IMR-90 (cell line): ENCODE measurements at places on chromosomes 7 and 10.
A peak's percentile ranks its signal among the peaks of the same experiment; 100 is the strongest.

GRCh38 chr7:92831716-92832533 is 4.4 kb downstream of the CDK6 start:
- peak; percentile 96 for DNase-seq

GRCh38 chr10:100293066-100293465 is 6.6 kb upstream of the BLOC1S2 start:
- no peak for DNase-seq

- DNase-seq: peak; percentile 38
Measured at GRCh38 chr7:112414855-112415490, 35.3 kb upstream of the IFRD1 start.

DNA sequence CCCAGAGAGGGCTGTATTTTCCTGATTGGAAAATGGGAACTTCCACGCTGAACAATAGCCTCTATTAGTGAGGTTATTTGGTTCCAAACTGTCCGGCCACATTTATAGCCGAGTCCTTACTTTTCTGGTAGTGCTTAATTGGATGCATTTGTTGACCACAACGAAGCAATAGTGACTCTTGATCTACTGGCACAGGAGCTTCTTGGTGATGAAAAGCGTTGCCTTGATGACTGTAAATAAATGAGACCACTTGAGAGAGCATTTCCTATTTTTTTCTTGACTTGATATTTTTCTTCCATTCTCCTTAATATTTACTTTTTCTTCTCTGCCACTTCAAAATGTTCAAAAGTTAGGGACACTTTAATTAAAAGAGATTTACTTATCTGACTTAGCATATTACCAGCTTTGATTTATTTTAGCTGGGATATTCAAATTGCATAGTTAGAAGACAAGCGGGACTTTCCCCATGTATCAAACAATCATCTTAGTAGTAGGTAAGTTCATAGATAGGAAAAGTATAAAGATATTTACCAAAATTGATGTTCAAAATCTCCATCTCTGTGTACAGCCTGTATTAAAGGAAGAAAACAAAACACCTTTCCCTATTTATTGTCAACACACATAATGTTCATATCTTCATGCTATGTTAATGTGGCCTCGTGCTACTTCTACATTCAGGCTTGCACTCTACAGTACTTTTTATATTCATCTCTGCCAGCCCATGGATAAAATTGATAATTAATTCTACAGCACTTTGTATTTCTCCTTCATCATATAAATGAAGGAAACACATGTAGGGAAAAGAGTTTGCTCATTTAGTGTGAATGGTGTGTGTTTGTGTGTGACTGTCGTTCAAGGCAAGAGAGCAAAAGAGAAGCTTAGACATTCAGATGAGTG is 5.1 kb upstream of the SP8 start:
- DNase-seq: no peak

GRCh38 chr7:18086165-18087025 is 58.7 kb upstream of the PRPS1L1 start:
- no peak for DNase-seq

GRCh38 chr7:732094-732541 is 5.0 kb upstream of the PRKAR1B start:
- no peak for DNase-seq

- DNase-seq: no peak
Measured at GRCh38 chr10:25804505-25804904, 129.5 kb upstream of the MYO3A start.

DNA sequence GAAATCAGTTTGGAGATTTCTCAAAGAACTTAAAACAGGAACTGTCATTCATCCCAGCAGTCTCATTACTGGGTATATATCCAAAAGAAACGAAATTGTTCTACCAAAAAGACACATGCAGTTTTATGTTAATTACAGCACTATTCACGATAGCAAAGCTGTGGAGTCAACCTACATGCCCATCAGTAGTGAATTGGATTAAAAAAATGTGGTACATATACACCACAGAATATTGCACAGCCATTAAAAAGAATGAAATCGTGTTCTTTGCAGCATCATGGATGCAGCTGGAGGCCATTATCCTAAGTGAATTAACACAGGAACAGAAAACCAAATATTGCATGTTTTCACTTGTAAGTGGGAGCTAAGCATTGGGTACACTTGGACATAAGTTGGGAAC is 158.9 kb downstream of the CDK14 start:
- DNase-seq: no peak

DNA sequence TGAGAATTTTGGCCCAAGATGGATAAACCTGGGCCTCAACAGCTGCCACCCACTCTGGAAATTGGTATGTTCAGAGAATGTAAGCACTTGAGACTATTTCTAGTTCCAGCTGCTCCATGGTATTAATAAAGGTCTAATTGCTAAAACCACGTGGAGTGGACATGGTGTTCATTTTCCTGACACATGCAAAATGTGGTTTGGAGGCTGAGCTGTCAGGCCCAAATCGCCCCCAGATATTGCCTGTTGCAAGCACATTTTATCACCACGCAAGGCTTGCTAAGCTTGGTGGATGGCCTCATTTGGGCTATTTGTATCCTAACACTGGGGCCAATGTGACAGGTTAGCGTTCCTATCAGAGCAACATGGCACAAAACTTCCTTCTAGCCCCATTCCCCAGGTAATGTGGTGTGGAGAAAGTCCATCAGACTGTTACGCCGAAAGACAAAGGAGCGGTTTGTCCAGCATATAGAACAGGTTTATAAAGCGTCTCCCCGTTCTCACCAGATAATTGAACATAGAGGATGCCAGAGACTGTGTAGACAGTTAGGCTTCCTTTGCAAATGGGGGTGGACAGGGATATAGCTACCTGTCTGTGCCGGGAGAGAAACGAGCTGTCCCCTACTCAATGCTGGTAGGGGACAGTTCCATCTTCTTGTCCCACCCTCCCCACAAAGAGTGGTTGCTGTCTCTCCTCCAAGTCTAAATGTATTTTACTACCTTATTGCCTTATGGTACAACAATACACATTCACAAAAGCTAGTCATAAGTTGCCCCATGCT is 78.0 kb upstream of the ANKRD1 start:
- no peak for DNase-seq

GRCh38 chr10:124983321-124983720 is 41.4 kb downstream of the ZRANB1 start:
- DNase-seq: no peak

GRCh38 chr7:82163586-82163985 is 280.0 kb downstream of the CACNA2D1 start:
- no peak for DNase-seq

- DNase-seq: peak; percentile 21
Measured at GRCh38 chr10:112360308-112361270, 13.3 kb upstream of the ACSL5 start.

DNA sequence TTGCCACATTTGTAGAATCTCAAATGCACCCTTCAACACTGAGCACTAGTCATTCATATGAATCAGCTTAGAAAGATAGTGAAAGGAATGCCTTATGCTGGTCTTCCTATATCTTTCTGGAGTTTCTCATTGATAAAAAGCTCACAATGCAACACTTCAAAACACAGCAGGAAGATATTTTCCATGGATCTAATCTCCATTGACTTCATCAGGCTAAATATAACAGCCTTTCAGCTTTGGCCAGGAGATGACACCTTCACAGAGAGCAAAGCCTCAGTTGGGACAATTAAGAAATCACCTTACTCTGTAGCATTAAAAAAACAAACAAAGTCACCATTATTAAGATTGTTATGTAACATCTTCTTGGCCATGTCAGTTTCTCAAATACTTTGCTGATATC is 6.7 kb downstream of the NRP1 start:
- DNase-seq: peak; percentile 47
